ENCODE measurements at places on chromosomes 3 and 15. TPM values are rescaled to one million over a fixed set of nuclear protein-coding genes. Genes with fewer than 3 reads are reported as not detected.

DNA sequence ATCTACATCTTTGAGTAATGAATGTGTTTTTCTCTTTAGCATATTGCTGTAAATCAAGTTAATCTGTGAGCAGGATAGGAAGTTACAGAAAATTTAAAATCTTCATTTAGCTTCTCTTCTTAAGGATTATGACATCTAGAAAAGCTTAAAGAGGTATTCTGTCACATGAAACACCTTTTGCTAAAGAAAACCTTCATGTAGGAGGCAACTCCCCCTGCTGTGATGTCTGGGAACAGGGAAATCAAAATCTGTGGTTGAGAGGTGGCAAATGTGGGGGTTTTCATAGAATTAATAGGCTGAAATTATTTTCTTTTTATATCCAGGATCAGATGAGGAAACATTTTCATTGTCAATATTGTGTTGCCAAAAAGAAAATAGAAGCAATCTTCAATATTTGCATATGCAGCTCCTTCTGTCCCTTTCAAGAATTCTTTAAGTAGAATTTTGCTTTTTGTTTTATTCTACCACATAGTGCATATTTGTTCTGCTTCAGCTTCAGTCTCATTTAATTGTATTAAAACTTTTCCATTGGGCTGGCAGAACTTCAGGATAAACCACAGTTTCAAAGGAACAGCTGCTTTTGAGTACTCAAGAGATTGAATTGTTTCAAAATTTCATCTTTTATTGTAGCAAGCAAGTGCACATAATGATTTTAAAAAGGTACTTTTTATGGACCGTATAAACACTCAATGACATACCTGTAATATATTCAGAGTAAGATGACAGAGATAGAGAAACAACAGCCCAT is 128.4 kb downstream of the RAP2B start:
- DNase-seq: no peak
- H3K27me3 ChIP-seq: no peaks in the 10 kb centered on the region
- no peaks in the 10 kb centered on the region for H3K36me3 ChIP-seq
- H3K4me3 ChIP-seq: no peak overlapping the region

DNA sequence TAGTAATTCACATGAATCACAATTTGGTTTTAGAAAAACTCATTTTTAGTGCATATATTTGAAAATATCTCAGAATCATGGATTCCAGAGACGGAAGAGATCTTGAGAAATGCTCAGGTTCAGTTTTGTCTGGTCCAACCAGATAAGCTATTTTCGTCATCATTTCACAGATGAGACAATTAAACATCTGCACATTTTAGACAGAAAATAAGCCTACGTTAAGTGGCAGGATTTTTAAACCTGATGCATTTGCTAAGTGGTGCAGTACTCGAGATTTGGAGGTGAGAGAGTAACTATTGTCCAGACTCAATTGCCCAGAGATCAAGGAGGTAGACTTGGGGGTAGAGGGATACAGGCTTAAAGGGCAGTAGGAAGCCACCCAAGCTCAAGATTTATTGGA is 90.5 kb downstream of the CCNL1 start:
- H3K4me3 ChIP-seq: no peak overlapping the region
- no peaks in the 10 kb centered on the region for H3K36me3 ChIP-seq
- no peak overlapping the region for H3K27ac ChIP-seq
- H3K27me3 ChIP-seq: no peaks in the 10 kb centered on the region
- no peak for DNase-seq
- no peaks in the 10 kb centered on the region for H3K4me1 ChIP-seq

Gene GOLGA8T
- not detected for total RNA-seq

- H3K4me1 ChIP-seq: no peaks in the 10 kb centered on the region
- H3K27me3 ChIP-seq: peaks cover 22% of the 10 kb centered on the region
- DNase-seq: no peak
- no peak overlapping the region for H3K4me3 ChIP-seq
- H3K36me3 ChIP-seq: no peaks in the 10 kb centered on the region
- no peak overlapping the region for H3K27ac ChIP-seq
These were observed 6.7 kb upstream of the CCR1 start for GRCh38 chr3:46214751-46215352.

Gene CFAP100
- total RNA-seq: not detected

Gene TRIM42
- not detected for total RNA-seq

DNA sequence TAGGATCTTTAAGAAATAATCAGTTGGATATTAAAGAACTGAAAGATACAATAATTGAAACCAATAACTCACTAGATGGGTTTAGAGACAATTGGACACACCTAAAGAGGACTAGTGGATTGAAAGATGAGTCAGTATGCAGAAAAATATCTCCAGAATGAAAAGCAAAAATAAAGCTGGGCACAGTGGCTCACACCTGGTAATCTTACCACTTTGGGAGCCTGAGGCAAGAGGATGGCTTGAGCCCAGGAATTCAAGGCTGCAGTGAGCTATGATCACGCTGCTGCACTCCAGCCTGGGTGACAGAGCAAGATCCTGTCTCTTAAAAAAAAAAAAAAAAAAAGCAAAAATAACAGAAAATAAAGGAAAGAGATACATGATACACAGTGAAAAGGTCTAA is 37.4 kb upstream of the CCDC174 start:
- H3K27ac ChIP-seq: no peak overlapping the region
- no peak overlapping the region for H3K4me3 ChIP-seq
- no peak for DNase-seq

DNA sequence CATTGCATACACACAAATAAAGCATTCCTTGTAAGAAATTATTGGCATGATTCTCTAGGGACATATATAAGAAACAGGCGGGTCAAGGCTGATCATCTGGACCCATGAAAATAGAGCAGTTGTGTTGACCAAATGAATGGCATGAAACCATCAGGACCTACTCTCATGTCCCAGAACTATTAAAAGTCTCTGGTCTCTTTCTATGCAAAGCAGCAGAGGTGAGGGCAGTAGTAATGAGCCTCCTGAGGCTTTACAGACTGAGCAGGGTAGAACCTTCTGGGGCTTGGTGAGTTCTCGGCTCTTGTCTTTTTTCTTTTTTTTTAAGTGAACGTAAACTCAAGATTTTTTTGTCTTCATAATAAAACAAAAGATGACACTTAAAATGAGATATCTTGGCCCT is 9.3 kb downstream of the GLDN start:
- no peaks in the 10 kb centered on the region for H3K36me3 ChIP-seq
- H3K27me3 ChIP-seq: no peaks in the 10 kb centered on the region

Gene CCDC54
- total RNA-seq: not detected

- H3K36me3 ChIP-seq: no peaks in the 10 kb centered on the region
- no peaks in the 10 kb centered on the region for H3K27me3 ChIP-seq
- H3K4me3 ChIP-seq: no peak overlapping the region
- H3K27ac ChIP-seq: no peak overlapping the region
- no peaks in the 10 kb centered on the region for H3K4me1 ChIP-seq
These were observed 298.4 kb downstream of the SATB1 start for GRCh38 chr3:18126772-18127171.

Gene TMEM207
- not detected for total RNA-seq

DNA sequence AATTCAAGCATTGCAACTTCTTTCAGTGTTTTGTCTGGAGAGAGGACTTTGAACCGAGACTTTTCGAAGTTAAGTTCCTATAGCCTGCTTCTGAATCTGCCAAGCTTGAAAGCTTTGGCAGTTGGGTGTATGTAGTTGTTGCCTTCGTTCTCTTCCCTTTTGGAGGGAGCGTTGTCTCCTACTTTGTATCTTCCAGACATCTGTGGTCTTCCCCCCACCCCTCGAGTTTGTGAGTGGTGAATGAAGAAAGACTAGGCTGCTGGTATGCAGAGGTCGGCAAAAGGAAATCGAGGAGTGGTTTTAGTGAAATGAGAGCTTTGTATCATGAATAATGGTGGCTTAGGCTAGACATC is 1.3 kb downstream of the CTNNB1 start:
- no peaks in the 10 kb centered on the region for H3K36me3 ChIP-seq
- H3K27ac ChIP-seq: peak overlapping the region; percentile 98
- no peaks in the 10 kb centered on the region for H3K27me3 ChIP-seq
- peaks cover 25% of the 10 kb centered on the region for H3K4me1 ChIP-seq
- peak overlapping the region; percentile 95 for H3K4me3 ChIP-seq
- no peak for DNase-seq

Gene ANKRD63
- not detected for total RNA-seq

Gene FOXL2NB
- not detected for total RNA-seq

DNA sequence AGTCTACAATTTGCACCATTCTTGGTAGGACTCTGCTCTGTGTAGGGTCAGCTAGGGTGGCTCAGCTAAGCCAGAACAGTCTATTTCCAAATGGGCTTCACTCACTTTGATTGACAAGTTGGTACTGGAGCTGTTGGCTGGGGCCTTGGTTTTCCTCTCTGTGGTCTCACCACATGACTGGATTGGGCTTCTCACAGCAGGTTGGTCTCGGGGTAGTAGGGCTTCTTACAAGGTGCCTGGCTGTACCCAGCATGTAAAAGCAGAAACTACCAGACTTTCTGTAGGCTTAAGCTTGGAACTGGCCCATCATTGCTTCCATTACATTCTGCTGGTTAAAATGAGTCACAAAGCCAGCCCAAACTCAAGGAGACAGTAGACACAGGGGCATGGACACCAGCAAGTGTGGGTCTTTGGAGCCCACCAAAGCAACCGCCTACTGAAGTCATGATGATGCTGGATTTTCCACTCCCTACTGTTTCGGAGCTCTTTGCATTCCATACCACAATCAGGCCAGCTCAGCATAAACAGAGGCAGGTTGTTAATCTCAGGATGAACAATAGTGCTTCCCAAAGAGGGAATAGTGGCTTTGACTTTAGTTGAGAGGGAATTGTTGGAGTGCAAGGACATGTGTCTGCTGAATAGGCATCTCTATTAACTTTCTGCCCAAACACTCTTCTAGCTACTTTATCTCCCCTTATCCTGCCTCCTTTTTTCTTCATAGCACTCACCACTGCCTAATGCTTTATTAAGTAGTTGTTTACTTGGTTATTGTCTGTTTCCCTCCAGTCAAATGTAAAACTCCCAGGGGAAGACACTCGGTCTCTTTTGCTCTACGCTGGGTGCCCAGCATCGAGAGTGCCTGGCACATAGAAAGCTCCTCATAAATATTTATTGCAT is 78.0 kb upstream of the RARB start:
- no peaks in the 10 kb centered on the region for H3K27me3 ChIP-seq
- DNase-seq: no peak
- H3K36me3 ChIP-seq: no peaks in the 10 kb centered on the region
- no peak overlapping the region for H3K4me3 ChIP-seq
- no peaks in the 10 kb centered on the region for H3K4me1 ChIP-seq

Gene STAG1
- 28.5 TPM for total RNA-seq

DNA sequence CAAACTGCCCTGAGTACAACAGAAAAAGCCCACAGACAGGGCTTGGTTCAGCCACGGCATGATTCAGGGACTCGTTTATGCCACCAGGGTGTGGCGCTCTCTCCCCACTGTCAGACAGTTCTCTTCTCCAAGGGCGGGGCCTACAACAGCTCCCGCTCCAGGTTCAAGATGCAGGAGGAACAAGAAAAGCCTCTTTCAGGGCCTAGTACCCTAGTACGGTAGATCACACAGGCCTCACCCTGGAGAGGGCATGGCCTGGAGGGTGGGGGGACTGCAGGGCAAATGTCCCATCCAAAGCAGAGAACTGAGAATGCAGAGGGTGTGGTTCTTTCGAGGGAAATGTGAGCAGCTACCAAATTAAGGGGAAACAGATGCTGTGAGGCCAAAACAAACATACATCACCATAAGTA is 12.0 kb downstream of the MESD start:
- H3K27ac ChIP-seq: no peak overlapping the region
- H3K4me3 ChIP-seq: no peak overlapping the region

GRCh38 chr3:16927485-16927884 is 42.7 kb downstream of the PLCL2 start:
- H3K27ac ChIP-seq: no peak overlapping the region
- DNase-seq: no peak
- no peaks in the 10 kb centered on the region for H3K36me3 ChIP-seq

- no peaks in the 10 kb centered on the region for H3K36me3 ChIP-seq
- H3K27me3 ChIP-seq: no peaks in the 10 kb centered on the region
- H3K27ac ChIP-seq: no peak overlapping the region
- DNase-seq: no peak
These were observed 8.6 kb upstream of the CTNNB1 start for GRCh38 chr3:41190509-41191284.

DNA sequence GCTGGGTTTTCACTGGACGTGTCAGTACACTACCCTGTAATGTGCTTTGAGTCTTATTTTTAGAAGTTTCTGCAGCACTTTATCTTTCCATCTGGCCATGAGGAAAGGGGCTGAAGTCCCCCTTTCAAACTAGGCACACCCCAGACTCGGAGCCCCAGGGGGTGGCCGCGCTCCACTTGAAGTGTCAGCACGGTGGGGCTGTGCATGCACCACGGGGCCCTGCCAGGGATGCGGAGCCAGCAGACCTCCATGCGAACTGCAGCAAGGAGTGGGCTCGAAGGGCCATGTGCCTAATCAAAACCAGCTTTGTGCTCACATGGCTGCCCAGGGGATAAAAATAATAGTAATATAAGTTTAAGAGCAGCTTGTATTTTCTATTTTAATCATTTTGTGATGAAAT is 100.9 kb upstream of the HACD2 start:
- peaks cover 81% of the 10 kb centered on the region for H3K4me1 ChIP-seq
- no peak overlapping the region for H3K4me3 ChIP-seq
- no peak for DNase-seq
- no peaks in the 10 kb centered on the region for H3K27me3 ChIP-seq

DNA sequence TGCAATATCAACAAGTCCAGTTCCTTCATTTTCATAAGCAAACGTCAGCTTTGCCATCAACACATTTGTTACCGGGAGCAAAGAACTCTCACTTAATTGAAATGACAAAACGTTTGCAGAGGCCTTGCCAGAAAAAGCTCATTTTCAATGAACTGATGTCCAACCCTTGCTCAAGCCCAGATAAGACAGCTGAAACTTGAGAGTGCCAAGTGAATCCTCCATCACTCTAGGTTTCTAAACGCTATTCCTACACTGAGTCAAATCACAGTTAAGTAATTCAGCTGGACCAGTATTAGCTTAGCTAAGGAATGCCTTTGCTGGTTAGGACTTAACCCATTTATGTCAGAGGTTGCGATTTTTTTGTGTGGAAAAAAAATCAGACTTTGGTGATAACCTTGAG is 11.5 kb downstream of the CHSY1 start:
- peaks cover 46% of the 10 kb centered on the region for H3K4me1 ChIP-seq
- no peak overlapping the region for H3K4me3 ChIP-seq
- no peaks in the 10 kb centered on the region for H3K27me3 ChIP-seq
- no peak overlapping the region for H3K27ac ChIP-seq
- no peak for DNase-seq

DNA sequence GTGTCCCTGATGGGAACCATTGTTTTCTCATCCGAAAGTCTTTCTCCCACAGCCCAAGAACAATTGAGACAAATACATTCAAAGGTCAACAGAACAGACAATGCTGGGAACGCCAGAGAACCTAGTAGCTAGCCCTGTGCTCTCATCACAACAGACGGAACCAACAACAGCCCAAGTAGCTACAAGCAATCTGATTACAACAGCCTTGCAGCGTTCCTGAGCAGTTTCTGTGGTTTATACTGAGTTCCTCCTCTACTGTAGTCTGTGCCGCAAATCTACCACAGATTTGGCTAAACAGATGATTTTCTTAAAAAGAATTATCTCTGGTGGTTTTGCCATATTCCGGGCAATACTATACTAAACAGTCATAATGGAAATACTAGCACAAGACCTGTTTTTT is 435.6 kb downstream of the MECOM start:
- DNase-seq: no peak
- no peak overlapping the region for H3K4me3 ChIP-seq
- no peaks in the 10 kb centered on the region for H3K36me3 ChIP-seq
- H3K27ac ChIP-seq: peak overlapping the region; percentile 42

GRCh38 chr3:64549869-64550268 is 137.9 kb downstream of the ADAMTS9 start:
- no peaks in the 10 kb centered on the region for H3K36me3 ChIP-seq
- no peak for DNase-seq
- H3K27ac ChIP-seq: peak overlapping the region; percentile 72
- H3K27me3 ChIP-seq: no peaks in the 10 kb centered on the region
- H3K4me1 ChIP-seq: peaks cover 3% of the 10 kb centered on the region

GRCh38 chr3:143535994-143536784 is 312.1 kb downstream of the SLC9A9 start:
- no peak overlapping the region for H3K27ac ChIP-seq
- H3K27me3 ChIP-seq: no peaks in the 10 kb centered on the region
- H3K4me1 ChIP-seq: peaks cover 11% of the 10 kb centered on the region
